ENCODE measurements at places on chromosomes 6 and 20.

GRCh38 chr6:104579310-104579863 lies 280.3 kb downstream of the HACE1 start:
- DNase-seq = no peak

DNA sequence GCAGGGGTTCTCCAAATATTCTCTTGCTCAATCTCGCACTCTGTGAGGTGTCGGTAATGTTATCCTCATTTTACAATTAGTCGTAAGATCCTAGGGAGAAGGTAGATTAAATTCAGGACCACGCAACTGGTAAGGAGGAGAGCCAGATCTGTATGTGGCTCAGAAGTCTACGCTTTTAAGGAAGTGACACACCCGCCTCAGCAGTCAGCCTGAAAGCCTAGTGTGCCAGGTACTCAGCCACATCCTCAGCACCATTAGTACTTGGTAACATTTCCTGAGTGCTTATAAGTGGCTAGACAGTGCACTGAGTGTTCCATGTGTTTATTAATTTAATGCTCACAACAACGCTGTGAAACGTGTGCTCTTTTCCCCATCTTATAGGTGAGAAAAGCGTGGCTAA lies 63.7 kb downstream of the DHX35 start:
- no peak for DNase-seq

- DNase-seq = no peak
These were observed 499.0 kb upstream of the SLC35B3 start for GRCh38 chr6:8934318-8934717.

- no peak for DNase-seq
These were observed 16.4 kb downstream of the FRMD1 start for GRCh38 chr6:168062346-168063289.

DNA sequence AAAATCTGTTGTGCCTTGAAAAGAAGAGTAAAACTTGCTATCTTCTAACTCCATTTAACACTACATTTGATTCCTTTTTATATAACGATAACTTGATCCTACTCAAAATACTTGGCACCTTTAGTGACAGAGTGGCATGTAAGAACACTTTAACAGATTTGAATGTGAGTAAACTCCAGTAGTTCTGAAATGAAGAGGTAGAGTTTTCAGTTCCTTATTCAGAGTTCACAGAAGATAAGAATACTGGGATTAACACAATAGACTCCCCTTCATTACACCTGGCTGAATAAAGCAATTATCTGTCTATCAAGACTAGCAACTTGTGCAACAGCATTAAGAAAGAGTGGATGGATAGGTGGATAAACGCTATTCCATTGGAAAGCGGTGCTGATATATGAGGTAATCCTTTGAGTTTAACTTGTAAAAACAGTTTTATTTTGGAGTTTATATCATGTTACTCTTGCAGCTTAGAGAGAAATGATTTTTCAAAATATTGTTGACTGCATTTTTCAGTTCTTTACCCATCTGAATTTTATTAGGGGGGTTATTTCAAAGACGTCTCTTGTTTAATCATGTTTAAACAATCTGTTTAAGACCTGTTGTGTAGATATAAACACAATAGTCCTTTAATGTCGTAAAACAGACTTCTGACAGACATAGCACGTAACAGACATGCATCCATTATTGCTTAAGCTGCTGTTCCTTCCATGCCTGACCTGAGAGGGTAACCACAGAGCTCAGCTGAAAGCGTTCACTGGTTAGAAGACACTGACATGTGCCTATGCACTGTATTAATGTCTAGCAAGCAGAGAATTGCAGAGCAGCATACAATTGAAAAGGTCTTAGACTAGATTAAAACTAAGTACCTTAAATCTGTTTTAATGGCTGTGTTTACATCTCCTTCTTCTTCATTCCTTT lies 102.4 kb upstream of the SUPT3H start:
- DNase-seq = no peak

- DNase-seq = no peak
These were observed 136.5 kb downstream of the DOK5 start for GRCh38 chr20:54611708-54612412.
